SW480 (cell line): ENCODE measurements at places on chromosomes 7 and 10.

DNA sequence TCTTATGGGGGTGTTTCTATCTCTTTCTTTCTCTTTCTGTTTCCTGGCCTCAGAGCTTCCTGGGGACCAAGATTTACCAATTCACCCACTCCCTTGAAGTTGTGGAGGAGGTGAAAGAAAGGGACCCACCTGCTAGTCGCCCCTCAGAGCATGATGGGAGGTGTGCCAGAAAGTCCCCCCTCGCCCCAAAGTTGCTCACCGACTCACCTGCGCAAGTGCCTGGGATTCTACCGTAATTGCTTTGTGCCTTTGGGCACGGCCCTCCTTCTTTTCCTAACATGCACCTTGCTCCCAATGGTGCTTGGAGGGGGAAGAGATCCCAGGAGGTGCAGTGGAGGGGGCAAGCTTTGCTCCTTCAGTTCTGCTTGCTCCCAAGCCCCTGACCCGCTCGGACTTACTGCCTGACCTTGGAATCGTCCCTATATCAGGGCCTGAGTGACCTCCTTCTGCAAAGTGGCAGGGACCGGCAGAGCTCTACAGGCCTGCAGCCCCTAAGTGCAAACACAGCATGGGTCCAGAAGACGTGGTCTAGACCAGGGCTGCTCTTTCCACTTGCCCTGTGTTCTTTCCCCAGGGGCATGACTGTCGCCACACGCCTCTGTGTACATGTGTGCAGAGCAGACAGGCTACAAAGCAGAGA is 12.2 kb downstream of the AQP1 start:
- DNase-seq, result no peak

DNA sequence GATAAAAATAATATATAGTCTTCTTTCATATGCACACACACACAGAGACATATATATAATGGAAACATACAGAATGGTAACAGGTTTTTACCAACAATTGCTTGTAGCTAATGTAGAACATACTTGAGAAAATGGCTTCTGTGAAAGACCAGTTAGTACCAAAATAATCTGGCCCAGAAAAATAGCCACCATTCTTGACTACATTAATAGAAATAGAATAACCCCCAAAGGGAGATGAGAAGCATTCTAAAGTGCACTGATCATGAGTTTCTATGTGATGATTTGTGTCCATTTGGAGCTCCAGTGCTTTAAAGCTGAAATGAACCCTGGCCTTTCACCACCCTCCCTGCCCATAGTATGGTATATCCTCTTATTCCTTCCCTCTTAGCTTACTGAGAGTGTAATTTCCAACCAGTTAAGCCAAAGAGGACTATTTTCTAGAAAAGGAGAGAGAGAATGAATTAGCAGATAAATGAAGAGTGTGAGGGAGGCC is 22.9 kb upstream of the IFIT2 start:
- no peak for DNase-seq

DNA sequence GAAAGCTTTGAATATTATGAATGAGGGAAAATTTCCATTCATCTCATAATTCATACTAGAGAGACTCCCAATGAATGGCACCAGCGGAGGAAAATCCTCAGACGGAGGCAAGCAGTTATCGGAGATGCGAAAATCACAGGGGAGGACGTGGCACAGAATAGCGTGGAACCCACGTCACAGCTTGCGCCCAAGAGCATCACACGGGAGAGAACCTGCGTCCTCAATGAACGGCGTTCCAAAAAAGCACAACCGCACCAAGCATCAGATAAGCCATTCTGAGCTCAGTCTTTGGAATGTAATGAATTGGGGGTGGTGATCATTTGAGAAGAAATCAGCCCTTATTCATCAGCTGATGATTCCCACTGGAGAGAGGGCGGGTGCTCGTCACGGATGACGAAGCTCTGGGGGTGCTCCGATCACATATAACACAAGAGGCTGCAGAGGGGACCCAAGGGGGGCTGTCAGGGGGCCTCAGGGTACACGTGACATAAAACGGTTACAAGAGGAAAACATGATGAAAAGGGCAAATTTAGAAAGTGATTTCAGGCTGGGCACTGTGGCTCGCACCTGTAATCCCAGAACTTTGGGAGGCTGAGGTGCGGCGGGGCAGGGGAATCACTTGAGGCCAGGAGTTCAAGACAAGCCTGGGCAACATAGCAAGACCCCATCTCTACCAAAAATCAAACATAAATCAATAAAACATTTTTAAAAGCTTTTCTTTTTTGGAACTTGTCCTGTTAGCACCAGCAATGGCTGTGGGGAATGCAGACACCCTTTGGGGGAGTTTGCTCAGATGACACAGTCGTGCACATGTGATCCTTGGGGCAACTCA is 33.8 kb upstream of the FIS1 start:
- no peak for DNase-seq

DNA sequence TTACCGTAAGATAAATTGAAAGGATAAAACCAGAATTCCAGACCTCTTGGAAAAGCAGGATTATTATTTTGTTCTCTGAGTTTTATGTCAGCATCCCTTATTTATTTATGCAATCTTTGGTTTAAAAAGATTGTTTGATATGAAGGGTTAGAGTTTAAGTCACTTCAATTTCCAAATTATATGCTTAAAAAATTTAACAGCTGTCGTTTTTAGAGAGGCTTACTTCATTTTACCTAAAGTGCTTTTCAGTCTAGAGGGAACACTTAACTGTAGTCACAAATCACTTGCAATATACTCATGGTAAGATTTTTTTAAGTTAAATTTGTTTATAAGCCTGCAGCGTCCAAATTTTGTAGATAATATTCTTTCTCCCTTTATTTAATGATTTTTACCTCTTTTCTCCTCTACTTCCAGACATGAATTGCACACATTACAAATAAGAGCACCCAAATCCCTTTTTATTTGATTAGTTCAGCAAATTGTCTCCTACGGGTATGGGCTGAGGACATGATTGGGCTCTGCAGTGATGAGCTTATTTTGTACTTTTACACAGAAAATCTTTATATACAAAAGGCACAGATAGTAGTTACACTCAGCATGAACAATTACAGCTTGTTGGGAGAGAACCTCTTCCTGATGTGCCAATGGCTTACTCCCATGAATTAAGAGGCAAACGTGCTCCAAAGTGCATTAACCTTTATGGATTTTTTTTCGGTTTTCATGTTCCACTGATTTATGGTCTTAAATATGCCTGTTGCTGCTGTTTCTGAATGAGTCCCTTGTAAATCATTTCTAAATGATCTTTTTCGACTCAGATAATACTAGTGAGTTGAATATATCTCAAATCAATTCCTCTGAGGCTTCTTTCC is 319.3 kb upstream of the LRGUK start:
- DNase-seq, result no peak

- no peak for DNase-seq
Measured at GRCh38 chr7:23894892-23895569, 185.0 kb downstream of the STK31 start.

- no peak for DNase-seq
Measured at GRCh38 chr7:15049157-15049556, 146.6 kb upstream of the DGKB start.

GRCh38 chr10:21926358-21926925 is 77.1 kb downstream of the DNAJC1 start:
- DNase-seq, result no peak

- DNase-seq, result no peak
Measured at GRCh38 chr10:119679480-119679829, 28.3 kb downstream of the BAG3 start.

DNA sequence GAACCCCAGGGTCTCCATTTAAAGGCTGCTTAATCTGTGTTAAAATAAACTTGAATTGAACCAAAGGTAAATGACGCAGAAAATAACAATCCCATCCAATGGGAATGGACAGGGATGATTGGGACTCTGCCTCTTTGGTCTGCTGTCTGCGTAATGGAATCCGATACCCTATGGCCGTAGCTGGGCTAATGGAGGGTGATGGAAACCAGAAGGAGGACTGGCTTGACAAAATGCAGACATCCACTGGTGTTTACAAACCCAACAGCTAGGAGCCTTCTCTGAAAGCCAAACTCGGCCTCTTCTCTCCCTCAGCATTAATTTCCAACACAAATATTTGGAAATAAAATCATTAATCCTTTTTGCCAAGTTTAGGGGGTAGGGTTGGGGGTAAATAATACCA is 162.2 kb upstream of the CHST15 start:
- no peak for DNase-seq

GRCh38 chr7:6071406-6071805 is 40.2 kb downstream of the ANKRD61 start:
- DNase-seq, result no peak

DNA sequence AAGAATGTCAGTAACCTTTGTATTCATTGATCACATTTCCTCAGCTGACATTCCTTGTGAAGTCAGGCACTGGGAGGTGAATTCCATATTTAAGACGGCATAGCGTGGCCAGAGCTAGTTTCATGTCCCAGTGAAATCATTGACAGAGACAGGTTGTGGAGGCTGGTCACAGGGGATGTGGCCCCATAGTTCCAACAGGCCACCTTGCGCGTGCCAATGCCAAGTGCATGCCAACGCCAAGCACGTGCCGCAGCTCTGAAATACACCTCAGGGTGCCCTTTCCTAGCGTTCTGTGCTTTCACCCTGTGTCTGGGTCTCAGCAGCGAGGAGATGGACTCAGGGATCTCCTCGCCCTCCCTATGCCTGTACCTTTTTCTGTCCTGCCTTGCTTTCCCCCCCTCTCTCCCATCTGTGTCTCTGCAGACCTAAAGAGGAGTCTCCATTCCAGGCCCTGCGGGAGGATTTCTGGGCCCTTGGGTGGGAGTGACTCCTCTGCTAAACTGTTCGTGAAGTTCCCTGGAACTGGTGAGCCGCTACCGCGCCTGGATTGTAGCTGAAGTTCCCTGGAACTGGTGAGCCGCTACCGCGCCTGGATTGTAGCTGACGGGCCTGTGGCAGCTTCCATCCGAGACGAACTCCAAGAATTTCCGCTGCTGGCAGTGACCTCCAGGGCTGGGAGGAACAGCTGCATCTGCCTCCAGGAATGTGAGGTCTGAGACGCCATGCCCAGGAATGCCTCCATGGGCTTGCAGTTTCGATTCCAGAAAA is 19.7 kb downstream of the AQP1 start:
- no peak for DNase-seq

DNA sequence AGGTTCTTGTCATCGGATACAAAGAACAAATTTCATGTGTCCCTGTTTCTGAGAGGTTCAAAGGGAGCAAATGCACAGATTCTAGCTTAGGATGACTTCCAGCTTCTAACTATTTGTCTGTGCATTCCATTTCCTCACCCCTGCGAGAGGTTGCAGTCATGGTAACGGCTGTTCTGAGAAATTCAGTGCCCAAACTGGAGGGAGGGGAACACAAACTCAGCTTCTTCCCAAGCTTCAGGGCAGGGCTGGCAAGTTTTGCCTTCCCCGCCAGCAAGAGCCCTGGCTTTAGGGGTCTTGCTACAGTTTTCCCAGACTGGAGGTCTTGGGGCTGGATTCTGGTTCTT is 11.1 kb downstream of the FAS start:
- DNase-seq, result no peak

DNA sequence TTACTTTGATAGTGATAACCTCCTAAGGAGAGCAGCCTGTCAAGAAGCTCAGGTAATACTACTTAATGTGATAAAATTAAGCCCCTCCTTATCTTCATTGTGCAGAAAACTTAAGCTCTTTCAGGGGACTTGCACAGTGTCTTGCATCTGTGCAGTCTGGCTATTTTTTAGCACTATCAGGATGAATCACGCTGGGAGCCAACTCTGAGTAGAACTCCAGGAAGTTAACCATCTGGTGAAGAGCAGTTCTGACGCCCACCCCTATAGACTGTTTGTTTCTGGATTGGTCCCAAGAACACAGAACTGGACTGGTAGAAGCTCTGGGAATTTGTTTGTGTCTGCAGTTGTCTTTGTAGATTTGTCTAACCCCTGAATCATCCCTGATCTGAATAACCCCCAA is 41.9 kb downstream of the AGK start:
- DNase-seq, result no peak

GRCh38 chr7:156896388-156897022 is 3.5 kb upstream of the LMBR1 start:
- no peak for DNase-seq

- DNase-seq, result no peak
Measured at GRCh38 chr10:80277567-80278250, 11.7 kb downstream of the MAT1A start.

DNA sequence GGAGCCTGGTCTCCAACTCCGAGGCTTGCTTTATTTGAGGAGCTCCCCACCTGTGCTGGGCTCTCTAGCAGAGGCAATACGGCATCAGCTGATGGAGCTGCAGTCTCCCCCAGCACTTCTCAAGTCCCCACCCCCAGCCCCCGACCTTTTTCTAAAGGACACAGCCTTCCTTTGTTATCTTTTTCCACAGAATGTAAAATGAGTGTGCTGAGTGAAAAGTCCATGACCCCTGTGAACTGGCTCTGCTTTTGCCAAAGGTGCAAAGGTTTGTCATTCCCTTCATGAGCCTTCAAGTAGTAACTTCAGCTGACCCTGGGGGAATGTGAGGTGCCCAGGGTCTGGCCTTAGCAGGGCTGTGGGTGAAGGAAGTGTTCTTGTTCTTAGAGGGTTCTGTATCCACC is 25.5 kb downstream of the LRRC4 start:
- DNase-seq, result no peak

DNA sequence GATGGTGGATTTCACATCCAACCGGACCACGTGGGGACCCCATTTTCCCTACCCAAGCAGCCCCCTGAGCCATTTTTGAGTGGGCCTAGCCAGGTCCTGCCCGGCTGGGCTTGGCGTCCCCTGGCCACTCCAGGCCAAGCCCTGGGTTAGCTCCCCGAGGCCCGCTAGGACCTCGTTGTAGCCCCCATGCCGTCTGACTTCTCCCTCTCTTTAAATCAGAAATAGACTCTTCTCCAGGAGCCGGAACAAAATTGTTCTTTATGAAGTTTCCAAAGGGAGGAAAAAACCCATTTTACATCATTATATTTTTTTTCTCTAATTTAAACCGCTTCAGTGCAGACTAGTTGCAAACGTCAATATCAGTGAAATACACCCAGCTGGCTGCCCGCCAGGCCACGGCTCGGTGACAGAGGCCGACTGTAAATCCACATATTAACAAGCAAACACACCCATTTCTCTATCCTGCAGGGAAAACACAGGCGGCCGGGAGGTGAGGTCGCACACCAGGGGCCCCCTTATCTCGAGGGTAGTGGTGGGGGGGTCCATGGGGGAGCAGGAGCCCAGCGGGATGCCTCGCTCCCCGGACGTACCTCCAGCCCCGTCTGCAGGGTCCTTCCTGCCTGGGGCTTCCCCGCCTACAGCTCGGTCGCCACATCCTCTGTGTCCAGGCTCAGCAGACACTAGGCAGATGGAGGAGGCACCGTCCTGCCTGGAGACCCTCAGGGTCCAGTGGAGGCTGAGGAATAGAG is 72.7 kb downstream of the ELFN1 start:
- peak; percentile 62 for DNase-seq

- DNase-seq, result no peak
Measured at GRCh38 chr10:18164093-18164492, 23.9 kb downstream of the CACNB2 start.

- DNase-seq, result no peak
Measured at GRCh38 chr10:49318755-49319154, 19.8 kb downstream of the C10orf71 start.

DNA sequence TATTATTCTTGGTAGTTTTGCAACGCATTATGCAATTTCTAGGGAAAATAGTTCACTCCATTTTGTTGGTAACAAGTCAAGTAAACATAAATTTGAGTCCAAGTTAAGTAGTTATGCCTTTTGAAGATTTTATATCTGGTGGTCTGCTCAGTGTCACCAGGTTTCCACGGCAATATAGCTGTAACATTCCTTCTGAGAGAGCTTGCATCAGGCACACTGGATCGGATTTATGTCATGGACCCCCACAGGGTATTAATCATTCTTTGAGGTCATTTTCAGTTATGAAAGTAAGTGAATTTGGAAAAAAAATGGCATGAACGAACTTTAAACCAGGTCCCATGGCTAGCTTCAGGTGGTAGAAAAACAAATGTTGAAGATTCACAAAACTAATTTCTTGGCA is 136.3 kb downstream of the POLR1F start:
- no peak for DNase-seq
